Heart right ventricle (tissue), 16 donors: ENCODE measurements at places on chromosomes 1 and 21.

DNA sequence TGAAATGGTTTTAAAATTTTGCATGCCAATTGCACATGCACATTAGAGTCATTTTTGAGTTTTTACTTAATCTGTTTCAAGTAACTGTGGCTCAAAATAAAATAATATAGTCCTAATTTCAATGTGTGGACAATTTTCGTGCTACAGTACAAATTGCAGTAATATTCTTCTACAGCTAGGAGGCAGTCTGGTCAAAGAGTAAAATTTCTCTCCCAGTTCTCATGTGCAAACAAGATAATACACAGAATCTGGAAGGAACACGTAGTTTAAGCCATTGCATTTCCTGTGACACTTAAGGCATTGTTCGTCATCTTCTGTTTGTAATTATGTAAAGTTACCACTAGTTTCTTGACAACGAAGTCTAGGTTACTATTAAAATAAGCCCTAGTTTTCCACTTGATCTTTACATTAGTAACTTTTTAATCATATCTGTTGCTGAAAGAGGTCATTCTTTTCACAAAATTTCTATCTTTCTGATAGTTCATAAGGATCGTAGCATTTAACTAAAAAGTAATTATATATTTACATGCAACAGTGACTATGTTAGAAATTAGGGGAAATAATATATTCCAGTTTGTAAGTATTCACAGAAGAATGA, 28.9 kb downstream of the ODR4 start:
- H3K27me3 ChIP-seq: no peaks in the 10 kb centered on the region
- H3K4me1 ChIP-seq: no peaks in the 10 kb centered on the region
- H3K4me3 ChIP-seq: no peak overlapping the region
- no peak overlapping the region for H3K27ac ChIP-seq

DNA sequence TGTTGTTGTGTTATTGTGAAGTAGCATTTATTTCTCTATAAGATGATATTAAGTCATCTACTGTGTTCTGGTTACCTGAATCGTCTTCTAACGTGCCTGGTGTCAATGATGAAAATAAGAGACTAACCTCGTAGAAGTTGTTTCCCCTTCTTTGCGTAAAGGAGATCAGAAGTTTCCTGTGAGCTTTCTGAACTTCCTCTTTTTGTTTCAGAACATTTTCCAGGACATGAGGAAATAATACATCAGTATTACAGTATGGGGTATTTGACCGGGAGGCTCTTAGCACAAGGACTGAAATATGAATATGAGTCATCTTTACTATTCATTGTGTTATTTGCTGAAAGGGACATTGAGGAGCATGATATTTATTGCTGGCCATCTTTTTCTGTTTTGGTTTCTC, 1.3 kb downstream of the ST6GALNAC3 start:
- H3K27ac ChIP-seq: peak overlapping the region; percentile 80
- DNase-seq: no peak
- H3K36me3 ChIP-seq: no peaks in the 10 kb centered on the region
- H3K4me3 ChIP-seq: peak overlapping the region; percentile 77
- peaks cover 18% of the 10 kb centered on the region for H3K4me1 ChIP-seq

GRCh38 chr21:16587141-16587581, 857.4 kb downstream of the USP25 start:
- peaks cover 26% of the 10 kb centered on the region for H3K4me1 ChIP-seq
- no peaks in the 10 kb centered on the region for H3K36me3 ChIP-seq
- H3K27ac ChIP-seq: peak overlapping the region; percentile 75
- peak overlapping the region; percentile 40 for H3K4me3 ChIP-seq

- no peaks in the 10 kb centered on the region for H3K36me3 ChIP-seq
- no peaks in the 10 kb centered on the region for H3K27me3 ChIP-seq
- H3K27ac ChIP-seq: no peak overlapping the region
- no peak overlapping the region for H3K4me3 ChIP-seq
- DNase-seq: no peak
Observed at GRCh38 chr1:41526956-41527561, 42.6 kb upstream of the EDN2 start.

DNA sequence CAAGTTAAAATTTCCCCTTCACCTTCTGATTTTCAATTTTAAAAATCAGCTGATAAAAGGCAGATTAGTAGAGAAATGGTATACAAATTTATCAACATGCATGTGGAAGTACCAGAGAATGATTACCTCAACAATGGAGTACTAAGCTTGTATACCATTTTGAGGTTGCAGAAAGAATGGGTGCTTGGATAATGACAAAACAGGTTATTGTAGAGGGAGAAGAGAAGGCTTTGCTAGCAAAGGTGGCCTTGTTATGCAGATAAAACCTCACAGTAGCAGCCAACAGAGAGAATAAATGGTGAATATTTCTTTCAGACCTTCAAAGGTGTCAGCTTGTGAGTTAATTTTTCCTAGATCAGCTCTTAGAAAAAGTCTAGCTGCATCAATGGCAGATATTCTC, 1174.9 kb upstream of the ADGRL4 start:
- no peak overlapping the region for H3K4me3 ChIP-seq
- DNase-seq: no peak
- no peaks in the 10 kb centered on the region for H3K27me3 ChIP-seq
- H3K27ac ChIP-seq: no peak overlapping the region
- H3K4me1 ChIP-seq: no peaks in the 10 kb centered on the region

GRCh38 chr1:216903382-216903740, 180.1 kb upstream of the ESRRG start:
- H3K4me3 ChIP-seq: no peak overlapping the region
- no peak overlapping the region for H3K27ac ChIP-seq
- no peaks in the 10 kb centered on the region for H3K4me1 ChIP-seq
- no peaks in the 10 kb centered on the region for H3K27me3 ChIP-seq
- no peaks in the 10 kb centered on the region for H3K36me3 ChIP-seq

DNA sequence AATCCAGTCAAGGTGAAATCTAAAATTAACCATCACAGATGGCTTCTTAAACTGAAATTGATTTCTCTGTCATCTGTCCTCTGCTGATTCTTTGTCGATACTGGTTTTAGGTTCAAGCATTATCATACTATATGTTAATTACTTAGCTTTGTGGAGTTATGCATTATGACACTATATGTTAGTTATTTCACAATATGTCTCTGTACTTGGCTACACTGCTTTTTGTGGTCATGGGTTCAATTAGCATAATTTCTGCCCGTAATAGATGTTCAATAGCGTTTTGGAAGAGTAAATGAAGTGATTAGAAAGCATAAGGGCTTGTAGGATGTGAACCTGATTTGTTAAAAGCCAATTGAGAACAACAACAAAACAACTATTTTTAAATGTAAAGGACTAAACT, 28.2 kb downstream of the IFI44 start:
- no peaks in the 10 kb centered on the region for H3K27me3 ChIP-seq
- no peaks in the 10 kb centered on the region for H3K36me3 ChIP-seq
- H3K4me1 ChIP-seq: no peaks in the 10 kb centered on the region
- DNase-seq: no peak
- H3K4me3 ChIP-seq: no peak overlapping the region
- no peak overlapping the region for H3K27ac ChIP-seq

- no peaks in the 10 kb centered on the region for H3K27me3 ChIP-seq
- H3K27ac ChIP-seq: peak overlapping the region; percentile 99
- no peaks in the 10 kb centered on the region for H3K36me3 ChIP-seq
- peaks cover 35% of the 10 kb centered on the region for H3K4me1 ChIP-seq
Observed at GRCh38 chr1:234601301-234602017, 8.5 kb downstream of the IRF2BP2 start.

GRCh38 chr1:42013881-42014470, 95.3 kb upstream of the HIVEP3 start:
- H3K27ac ChIP-seq: no peak overlapping the region
- H3K36me3 ChIP-seq: no peaks in the 10 kb centered on the region
- no peaks in the 10 kb centered on the region for H3K27me3 ChIP-seq
- H3K4me3 ChIP-seq: no peak overlapping the region
- DNase-seq: no peak

GRCh38 chr1:1194723-1195122, 11.7 kb downstream of the TNFRSF18 start:
- H3K36me3 ChIP-seq: no peaks in the 10 kb centered on the region
- H3K4me3 ChIP-seq: no peak overlapping the region
- H3K27ac ChIP-seq: no peak overlapping the region
- no peak for DNase-seq
- H3K27me3 ChIP-seq: no peaks in the 10 kb centered on the region

- peak within 1 kb of the TSS; percentile 15 for H3K27ac ChIP-seq
- H3K27me3 ChIP-seq: peaks cover 69% of the 10 kb centered on the region
- H3K36me3 ChIP-seq: no peaks in the 10 kb centered on the region
Observed at GRCh38 chr1:245154429-245155271, at the start of gene KIF26B. KIF26B (plus strand) TSS chr1:245154985; CDS start chr1:245155425, 440 bp downstream.

- peaks cover 4% of the 10 kb centered on the region for H3K4me1 ChIP-seq
- no peaks in the 10 kb centered on the region for H3K36me3 ChIP-seq
- DNase-seq: no peak
- H3K27me3 ChIP-seq: peaks cover 1% of the 10 kb centered on the region
Observed at GRCh38 chr1:95122151-95122697, 5.1 kb downstream of the TLCD4 start.

GRCh38 chr1:160081261-160081936, at the start of gene KCNJ9:
KCNJ9 (plus strand) TSS chr1:160081538; CDS start chr1:160084031, 2,493 bp downstream.
- H3K4me3 ChIP-seq: no peak within 1 kb of the TSS
- no peak within 1 kb of the TSS for H3K27ac ChIP-seq
- DNase-seq: no peak
- peaks cover 72% of the 10 kb centered on the region for H3K27me3 ChIP-seq
- H3K4me1 ChIP-seq: peaks cover 7% of the 10 kb centered on the region

GRCh38 chr1:22889213-22889827, 83.3 kb downstream of the LACTBL1 start:
- H3K27ac ChIP-seq: no peak overlapping the region
- DNase-seq: no peak
- no peaks in the 10 kb centered on the region for H3K27me3 ChIP-seq
- H3K4me3 ChIP-seq: no peak overlapping the region
